LoVo (cell line): ENCODE measurements at places on chromosomes 5 and 9.

GRCh38 chr5:66814146-66814991 is 218.2 kb downstream of the MAST4 start:
- peak; percentile 52 for DNase-seq

GRCh38 chr5:81165493-81166119 is 67.5 kb upstream of the CKMT2 start:
- DNase-seq = peak; percentile 72

DNA sequence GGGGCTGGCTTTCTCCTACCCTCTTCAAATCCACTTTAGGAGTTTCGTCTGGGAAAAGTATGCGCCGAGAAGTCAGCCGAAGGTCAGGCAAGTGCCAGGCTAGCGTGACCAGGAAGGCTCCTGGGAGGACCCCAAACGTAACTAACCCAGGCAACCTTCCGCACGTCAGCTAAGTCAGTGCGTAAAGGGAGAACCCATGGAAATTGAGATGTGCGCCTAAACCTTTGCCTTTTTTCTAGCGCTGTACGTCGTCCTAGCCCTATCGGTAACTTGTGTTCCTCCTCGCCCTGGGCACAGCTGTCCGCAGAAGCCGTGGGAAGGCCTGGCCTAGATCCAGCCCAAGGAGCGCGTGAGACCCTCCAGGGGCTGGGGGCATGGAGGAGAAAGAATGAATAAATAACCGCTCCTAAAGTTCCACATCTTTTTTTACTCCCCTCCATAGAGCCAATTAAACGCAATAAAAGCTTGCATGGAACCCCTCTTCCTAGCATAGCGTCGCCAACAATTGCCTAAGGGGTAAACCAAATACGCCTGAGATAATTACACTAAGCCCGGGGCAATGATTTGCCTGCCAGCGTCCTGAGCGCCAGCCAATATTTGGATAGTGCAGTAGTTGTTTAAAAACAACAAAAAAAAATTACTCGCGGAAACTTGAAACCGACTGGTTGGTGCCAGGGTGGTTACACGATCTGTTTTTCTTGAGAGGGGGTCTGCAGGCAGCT is 4.0 kb upstream of the FOXB2 start:
- DNase-seq = no peak

GRCh38 chr9:126965541-126966428 is 51.2 kb downstream of the RALGPS1 start:
- peak; percentile 35 for DNase-seq

GRCh38 chr5:11646141-11646540 is 258.1 kb downstream of the CTNND2 start:
- DNase-seq = no peak

GRCh38 chr5:123505633-123506032 is 6.3 kb upstream of the CSNK1G3 start:
- DNase-seq = no peak

DNA sequence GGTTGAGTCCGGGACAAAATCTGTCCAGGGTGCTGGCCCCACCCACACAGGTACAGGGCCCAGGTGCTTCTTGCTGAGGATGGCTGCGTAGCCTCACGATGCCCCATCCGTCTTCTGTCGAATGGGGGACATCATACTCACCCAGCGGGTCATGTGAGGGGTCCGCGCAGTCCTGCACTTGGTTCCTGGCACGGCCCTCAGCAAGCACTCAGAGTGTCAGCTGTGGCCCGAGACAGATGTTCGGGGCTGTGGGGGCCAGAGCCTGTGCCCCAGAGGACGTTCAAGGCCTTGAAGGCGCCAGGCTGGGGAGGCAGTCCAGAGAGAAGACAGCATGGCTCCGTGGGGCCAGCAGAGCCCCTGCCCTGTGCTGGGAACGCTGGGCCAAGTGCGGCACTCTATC is 27.8 kb downstream of the NR5A1 start:
- DNase-seq = no peak

GRCh38 chr5:112560371-112560770 is 141.3 kb upstream of the EPB41L4A start:
- no peak for DNase-seq

DNA sequence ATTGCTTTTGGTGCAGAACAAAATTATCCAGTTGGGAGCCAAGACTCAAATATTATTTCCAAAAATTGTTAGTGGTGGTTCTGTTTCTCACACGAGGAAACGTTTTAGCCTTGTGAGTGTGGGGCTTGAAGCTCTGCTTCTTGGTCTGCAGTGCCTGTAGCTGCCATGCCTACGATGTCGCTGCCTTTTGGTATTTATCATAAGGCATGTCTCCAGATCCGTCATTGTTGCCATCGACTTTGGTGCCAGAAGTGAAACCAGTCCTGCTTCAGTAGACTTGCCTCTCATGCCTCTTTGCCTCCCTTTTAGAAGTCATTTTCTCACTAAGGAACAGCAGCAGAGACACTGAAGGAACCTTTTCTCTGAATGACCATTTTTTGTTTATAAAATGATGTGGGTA is 29.7 kb upstream of the CATSPER3 start:
- DNase-seq = no peak

- DNase-seq = no peak
Measured at GRCh38 chr5:42759456-42759855, 2.8 kb downstream of the CCDC152 start.

DNA sequence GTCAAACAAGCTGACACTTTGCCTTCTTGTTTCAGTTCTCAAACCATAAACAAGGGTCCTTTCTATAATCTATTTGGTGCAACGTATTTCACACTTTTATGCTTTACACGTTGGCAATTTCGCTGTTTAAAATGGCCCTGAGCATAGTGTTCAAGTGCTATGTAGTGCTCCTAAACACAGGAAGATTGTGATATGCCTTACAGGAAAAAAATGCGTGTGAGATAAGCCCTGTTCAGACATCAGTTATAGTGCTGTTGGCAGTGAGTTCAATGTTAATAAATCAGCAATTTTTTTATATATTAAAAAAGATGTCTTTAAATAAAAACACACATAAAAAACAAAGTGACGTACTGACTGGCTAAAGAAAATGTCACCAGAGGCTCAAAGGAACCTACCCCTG is 23.9 kb downstream of the CLINT1 start:
- no peak for DNase-seq

GRCh38 chr5:5983261-5983980 is 394.9 kb downstream of the MED10 start:
- no peak for DNase-seq

DNA sequence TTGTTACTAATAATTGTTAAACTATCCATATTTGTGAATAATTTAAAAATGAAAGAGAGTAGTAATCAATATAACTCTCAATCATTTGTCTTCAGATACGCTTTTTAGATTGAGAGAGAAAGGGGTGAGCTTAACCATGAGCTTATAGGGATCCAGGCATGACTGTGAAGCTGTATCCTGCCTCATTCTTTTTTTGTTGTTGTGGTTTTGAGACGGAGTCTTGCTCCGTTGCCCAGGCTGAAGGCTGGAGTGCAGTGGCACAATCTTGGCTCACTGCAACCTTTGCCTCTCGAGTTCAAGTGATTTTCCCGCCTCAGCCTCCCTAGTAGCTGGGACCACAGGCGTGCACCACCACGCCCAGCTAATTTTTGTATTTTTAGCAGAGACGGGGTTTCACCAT is 44.0 kb downstream of the NIPAL4 start:
- DNase-seq = no peak

GRCh38 chr5:54195701-54196100 is 114.7 kb downstream of the ARL15 start:
- DNase-seq = no peak

GRCh38 chr5:143251190-143251589 is 152.3 kb downstream of the NR3C1 start:
- no peak for DNase-seq

DNA sequence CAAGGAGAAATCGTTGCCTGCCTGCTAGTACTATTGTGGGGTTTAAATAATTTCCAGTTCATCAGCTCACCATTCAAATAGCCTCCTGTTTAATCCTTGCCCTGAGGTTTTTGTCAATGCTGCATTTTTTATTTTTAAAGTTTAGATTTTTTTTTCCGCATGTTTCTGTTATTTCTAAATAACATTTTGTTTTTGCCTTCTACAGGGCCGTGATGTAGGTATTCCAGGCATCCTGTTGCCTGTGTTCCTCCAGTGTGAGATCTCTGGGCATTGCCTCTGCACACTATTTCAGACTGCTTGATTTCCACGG is 124.3 kb downstream of the HSD17B3 start:
- no peak for DNase-seq

- peak; percentile 66 for DNase-seq
Measured at GRCh38 chr5:28766565-28767158, 1728.3 kb upstream of the CDH9 start.

- no peak for DNase-seq
Measured at GRCh38 chr5:8332666-8333445, 463.9 kb downstream of the MTRR start.

GRCh38 chr9:101275769-101276250 is 109.0 kb downstream of the BAAT start:
- no peak for DNase-seq

- no peak for DNase-seq
Measured at GRCh38 chr5:82512025-82512424, 233.9 kb upstream of the RPS23 start.

DNA sequence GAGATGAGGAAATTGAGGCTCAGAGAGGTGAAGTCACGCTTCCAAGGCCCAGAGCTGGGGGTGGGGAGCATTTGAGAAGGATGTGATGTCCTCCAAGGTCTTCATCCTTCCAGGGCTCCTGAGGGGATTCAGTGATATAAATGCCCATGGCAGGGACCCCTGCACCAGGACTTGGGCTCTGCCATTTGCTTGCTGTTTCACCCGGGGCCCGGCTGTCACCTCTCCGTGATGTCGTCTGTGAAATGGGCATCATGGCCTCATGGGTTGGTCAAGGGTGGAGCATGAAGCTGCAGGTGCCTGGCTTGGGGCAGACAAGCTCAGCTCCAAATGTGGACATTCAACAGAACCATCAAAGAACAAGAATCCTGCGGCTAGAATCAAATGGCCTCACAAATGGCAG is 253.1 kb downstream of the PBX3 start:
- no peak for DNase-seq

DNA sequence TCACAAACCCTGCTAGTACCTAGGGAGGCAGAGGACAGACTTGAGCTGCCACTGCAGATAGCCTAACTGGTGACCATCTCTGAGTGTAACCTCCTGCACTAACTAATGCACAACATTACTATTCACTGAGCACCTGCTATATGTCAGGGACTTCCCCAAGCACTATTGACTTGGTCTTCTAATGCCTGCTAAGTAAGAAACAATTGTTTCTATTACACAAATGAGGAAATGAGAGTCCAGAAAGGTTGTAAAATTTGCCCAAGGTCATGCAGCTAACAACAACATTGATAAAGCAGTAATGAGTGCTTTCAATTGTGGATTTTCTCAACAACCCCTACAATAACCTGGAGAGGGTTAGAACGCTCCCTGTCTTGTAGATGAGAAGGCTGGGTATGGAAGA is 183.7 kb downstream of the ZNF462 start:
- DNase-seq = no peak

GRCh38 chr5:33711094-33711679 is 180.6 kb downstream of the ADAMTS12 start:
- no peak for DNase-seq

GRCh38 chr5:131353991-131354390 is 90.1 kb downstream of the CDC42SE2 start:
- no peak for DNase-seq

GRCh38 chr9:16898464-16898863 is 28.0 kb upstream of the BNC2 start:
- no peak for DNase-seq

- DNase-seq = no peak
Measured at GRCh38 chr5:109365653-109366052, 44.1 kb downstream of the PJA2 start.

DNA sequence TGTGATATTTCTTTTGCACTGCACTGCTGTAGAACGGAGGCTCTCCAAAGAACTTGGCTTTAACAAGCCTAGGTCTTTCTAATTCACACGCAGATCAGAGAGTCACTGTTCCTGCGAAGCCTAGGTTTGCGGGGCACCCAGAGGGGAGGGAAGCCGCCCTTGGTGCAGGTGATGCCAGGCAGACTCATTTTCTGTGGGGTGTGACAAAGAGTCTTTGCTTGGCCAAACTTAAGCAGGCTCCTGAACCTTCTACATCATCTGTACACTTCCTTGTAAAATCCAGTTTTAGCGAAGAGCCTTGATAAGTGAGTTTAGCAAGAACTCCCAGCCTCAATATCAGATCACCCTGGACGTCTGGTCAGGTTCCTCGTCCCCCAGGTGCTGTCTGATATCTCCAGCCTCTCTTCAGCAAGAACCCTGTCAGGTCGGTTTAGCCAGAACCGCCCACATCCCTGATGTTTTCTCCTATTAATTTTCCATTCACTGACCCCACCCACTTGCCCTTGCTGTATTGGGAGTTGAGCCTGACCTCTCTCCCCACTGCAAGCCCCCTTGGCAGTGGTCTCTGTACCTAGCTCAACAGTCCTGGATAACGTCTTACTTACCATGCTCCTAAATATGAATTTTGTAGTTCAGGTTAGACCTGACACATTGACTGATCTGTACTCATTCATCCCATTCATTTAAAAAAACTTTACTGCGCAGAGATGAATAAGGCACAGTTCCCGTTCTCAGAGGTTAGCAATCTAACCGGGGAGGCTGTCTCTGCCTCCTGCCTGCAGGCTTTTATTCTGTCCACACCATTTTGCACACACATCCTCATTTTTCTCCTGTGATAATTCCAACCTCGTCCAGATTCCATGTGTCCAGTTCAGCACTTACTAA is 880 bp upstream of the UBAC1 start:
- no peak for DNase-seq

DNA sequence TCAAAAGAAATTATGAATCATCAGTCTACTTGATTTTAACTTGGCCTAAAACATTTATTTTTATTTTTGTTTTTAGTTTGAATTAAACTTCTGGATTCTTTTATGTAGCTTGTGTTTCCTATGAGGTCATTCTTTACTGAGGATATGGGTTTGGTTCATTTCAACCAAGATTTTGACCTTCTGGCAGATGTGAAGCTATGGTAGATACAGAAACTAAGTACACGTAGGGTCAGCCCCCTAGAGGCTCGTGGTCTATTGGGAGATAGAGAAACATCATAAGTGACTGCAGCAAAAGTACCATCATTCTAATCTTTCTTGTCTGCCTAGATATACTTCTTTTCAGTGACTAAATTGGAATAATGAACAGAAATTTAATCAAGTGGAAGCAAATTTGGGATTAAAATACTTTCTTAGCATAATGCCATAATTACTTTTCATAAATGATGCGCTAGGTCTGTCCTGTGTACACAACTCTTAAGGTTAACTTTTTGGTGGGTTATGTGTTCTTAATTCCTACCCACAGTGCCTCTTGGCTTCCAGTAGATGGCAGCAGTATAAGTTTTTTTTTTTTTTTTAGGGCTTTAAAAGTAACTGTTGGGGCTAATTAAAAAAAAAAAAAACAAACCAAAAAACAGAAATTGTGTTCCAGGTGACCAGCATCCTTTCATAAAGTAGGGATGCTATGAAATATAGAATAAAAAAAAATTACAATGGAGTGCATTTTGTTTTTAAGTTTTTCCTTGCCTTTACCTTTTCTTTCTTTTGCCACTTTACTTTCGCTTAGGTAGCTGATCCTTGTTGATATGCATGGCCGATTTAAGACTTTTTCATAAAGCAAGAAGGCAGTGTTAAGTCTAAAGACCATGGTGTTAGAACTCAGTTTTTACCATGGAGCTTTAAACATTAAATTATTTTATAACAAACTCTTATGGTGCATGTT is 49.9 kb downstream of the LRRTM2 start:
- no peak for DNase-seq

- no peak for DNase-seq
Measured at GRCh38 chr5:180160789-180161188, 48.2 kb downstream of the RASGEF1C start.

- DNase-seq = peak; percentile 22
Measured at GRCh38 chr5:73327908-73328455, 120.6 kb downstream of the FOXD1 start.
